ENCODE measurements at places on chromosomes 5 and 9.

DNA sequence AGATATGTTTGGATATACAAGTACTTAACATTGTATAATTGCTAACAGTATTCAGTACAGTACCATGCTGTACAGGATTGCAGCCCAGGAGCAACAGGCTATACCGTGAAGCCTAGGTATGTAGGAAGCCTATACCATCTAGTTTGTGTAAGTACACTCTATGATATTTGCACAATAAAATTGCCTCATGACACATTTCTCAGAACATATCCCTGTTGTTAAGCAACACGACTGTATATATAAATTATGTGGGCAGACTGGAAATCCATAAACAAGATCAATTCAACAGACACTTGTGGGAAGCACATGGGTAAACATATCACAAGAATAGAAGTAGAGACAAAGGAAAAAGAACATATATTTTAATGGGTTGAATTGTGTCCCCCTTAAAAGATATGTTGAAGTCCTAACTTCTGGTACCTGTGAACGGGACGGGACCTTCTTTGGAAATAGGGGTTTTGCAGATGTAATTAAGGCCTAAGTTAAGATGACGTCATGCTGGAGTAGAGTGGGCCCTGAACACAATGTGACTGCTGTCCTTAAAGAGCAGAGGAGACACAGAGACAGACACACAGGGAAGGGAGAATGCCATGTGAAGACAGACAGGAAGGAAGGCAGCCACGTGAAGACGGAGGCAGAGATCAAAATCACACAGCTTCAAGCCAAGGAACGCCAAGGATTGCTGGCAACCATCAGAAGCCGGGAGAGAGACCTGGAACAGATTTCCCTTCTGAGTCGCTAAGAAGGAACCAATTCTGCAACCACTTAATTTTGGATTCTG lies 76.3 kb downstream of the SCAI start:
- DNase-seq: no peak

DNA sequence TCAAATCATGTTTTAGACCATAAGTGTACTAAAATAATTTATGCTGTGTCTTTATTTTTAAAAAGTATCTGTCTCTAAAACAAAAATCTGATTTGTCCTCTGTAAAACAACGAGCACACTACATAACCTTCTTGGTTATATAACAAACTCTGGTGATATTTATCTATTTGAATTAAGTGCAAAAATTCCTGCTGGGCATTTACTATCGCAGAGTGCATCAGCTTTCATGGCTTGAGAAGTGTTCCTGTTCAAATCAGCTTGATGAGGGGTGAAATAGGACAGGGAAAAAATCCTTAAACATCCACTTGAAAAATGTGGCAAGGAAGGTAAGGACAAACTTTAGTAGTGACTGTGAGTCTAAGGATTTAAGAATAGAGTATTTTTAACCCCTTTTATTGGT lies 65.3 kb downstream of the PRR16 start:
- no peak for DNase-seq

- no peak for DNase-seq
Observed at GRCh38 chr9:103798620-103799019, 295.5 kb upstream of the SMC2 start.

DNA sequence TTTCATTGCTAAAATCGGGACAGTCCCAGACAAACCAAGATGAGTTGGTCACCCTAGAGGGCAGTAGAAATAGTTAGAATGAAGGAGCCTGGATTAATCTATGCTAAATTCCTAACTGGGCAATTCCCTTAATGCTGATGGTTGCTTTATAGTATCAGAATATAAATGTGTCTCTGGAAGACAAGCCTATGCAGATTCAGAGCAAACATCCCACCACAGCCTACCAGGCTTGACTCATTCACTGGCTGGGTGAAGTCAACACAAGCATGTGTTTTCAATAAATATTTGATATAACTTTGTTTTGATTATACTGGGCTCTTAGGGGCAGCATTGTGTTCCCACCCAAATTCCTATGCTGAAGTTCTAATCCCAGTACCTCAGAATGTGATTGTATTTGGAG lies 79.3 kb downstream of the RMI1 start:
- DNase-seq: no peak

DNA sequence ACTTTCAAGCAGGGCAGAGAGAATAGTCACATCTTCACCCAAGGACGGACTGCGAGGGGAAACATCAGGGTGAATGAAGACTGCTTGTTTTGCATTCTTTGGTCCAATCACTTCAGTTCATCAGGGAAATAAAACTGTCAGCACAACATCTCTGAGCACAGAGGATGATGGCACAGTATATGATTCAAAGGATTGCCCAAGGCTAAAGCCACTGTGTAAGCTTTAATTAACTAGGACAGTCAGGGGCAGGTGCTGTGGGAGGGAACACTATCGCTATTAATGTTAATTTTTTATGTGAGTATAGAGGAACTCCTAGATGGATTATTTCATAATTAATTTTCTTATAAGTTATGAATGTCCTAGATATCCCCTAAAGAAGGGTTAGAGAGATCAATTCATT lies 112.1 kb downstream of the BASP1 start:
- no peak for DNase-seq

GRCh38 chr5:67530609-67531255 lies 334.1 kb upstream of the CD180 start:
- no peak for DNase-seq

DNA sequence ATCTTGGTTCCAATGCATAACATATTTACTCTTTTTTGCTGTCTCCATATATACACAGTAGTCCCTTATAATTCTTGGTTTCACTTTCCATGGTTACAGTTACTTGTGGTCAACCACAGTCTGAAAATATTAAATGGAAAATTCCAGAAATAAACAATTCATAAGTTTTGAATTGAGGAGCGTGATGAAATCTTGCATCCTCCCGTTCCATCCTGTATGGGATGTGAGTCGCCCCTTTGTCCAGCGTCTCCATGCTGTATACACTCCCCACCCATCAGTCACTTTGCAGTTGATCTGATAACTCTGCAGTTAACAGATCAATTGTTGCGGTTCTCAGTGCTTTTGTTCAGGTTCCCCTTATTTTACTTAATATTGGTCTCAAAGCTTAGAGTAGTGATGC lies 11.5 kb upstream of the FAF2 start:
- DNase-seq: no peak

GRCh38 chr5:42984307-42984706 lies 55.8 kb downstream of the ANXA2R start:
- no peak for DNase-seq
